Myocyte (in vitro differentiated cells): ENCODE measurements at places on chromosomes 7 and 10.

GRCh38 chr7:64874114-64874513 lies 29.0 kb upstream of the ZNF273 start:
- peak; percentile 50 for DNase-seq

DNA sequence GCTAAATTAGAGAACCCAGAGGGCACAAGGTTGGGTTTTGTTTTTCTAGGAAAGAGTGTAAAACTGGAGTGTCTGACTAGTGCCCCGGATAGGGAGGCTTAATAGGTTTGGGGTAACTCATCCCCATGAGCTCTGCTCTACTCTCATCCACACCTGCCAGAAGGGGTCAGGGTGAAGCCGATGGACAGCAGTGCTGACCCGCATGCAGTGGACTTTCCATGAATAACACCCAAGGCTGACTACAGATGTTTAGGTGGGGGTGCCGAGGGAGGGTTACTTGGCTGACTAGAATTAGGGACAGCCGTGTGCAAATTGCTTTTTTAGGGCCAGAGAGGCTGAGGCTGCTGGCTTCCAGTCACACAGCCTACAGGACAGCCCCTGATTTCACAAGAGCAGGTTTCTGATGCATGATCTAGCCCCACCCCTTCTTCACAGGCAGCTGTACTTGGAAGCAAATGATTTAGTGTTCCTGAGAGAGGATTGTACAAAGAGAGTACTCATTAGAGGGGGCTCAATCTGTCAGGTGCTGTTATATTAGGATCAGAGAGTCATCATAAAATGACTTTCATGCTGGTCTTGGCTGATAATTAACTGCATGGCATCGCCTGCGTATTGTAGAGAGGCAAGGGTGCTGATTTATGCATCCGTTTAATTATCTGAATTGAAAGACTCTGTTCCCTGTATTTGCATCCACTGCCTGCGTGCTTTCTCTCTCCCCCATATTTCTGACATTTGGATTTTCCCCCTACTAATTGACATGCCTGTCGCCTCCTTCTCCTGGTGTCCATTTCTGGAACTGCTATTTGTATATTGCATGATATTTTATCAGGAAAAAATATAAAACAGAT lies 9.5 kb downstream of the INHBA start:
- DNase-seq, result peak; percentile 31

GRCh38 chr7:5701085-5701914 lies 80.2 kb downstream of the RNF216 start:
- DNase-seq, result peak; percentile 29

- no peak for DNase-seq
Observed at GRCh38 chr7:977326-978048, 2.1 kb upstream of the COX19 start.
